ENCODE measurements at places on chromosomes 5 and 9.

GRCh38 chr9:130518943-130519799 is 60.2 kb upstream of the FUBP3 start:
- no peak for DNase-seq

GRCh38 chr5:16597946-16598694 is 18.7 kb downstream of the RETREG1 start:
- no peak for DNase-seq

DNA sequence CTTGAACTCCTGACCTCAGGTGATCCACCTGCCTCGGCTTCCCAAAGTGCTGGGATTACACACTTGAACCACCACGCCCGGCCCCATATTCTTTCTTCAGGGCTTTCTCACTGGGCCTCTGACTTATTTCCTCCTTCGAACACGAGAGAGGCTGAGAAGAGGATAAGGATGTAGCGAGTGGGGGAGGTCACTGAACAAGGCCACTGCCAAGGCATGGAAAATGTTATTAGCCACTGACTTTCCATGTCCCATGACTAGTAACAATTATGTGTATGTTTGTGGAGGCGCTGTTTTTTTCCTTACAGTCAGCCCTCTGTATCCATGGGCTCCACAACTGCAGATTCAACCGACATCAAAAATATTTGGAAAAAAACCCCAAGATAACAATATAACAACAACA is 12.3 kb upstream of the FCHSD1 start:
- DNase-seq = no peak

DNA sequence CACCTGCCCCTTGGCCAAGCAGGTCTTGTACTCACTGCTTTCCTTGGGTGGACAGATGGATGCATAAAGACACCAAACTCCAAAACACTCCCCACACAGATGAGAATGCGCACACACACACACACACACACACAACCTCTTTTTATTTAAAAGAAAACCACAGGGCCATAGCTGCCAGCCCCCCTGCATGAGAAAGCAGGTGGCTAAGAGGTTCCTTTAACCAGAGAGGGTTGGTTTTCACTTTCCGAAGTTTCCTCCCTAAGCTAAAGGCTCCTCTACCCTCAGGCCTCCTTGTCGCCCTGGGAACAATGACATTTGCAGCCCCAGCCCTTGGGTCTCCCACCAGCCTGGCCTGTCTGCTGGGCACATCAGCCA is 11.1 kb downstream of the NR5A1 start:
- no peak for DNase-seq

DNA sequence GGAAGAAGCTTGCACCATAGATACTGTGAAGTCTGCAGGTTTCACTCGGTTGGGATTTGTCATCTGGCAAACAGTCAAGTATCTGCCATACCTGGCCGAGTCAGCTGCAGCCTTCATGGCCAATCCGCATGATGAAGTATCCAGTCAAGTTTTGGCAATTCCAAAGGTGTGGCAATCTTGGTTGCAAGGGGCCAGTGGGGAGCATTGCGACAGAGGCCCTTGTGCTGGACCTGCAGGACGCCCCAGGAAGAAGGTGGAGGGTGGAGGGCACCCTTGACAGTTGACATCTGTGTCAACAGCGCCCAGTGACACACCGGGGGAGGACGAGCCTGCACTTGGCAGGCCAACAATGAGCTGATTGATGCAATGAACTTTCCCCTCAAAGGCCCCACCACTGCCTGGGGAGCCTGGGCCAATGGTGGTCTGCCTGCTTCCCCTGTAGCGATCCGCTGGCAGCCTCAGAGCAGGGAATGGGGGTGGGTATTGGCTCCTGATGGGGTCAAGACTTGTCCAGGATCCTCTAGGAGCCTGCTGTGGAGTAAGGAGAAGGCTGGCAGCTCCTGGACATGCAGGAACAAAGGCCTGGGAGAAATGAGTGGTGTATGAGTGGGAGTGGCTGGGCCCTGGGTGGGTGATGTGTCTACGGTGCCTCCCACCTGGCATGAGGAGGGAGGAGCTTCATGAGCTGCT is 122.8 kb upstream of the PITX1 start:
- peak; percentile 19 for DNase-seq

DNA sequence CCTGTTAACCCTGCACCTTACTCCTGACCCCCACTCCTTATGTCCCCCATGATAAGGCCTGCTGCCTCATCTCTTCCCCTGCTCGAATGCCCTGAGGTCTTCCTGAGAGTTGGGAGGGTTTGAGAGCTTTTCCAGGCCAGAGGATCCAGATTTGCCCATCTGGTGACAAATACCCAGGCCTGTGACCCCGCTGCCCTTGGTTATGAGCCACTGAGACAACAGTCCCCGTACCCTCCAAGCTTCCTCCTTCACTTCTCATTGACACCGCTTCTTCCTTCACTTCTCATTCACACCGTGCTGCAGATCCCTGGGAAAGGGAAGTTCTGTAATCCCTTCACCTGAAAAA is 593 bp downstream of the GM2A start:
- DNase-seq = no peak

- DNase-seq = no peak
Observed at GRCh38 chr5:67526793-67527192, 330.2 kb upstream of the CD180 start.

DNA sequence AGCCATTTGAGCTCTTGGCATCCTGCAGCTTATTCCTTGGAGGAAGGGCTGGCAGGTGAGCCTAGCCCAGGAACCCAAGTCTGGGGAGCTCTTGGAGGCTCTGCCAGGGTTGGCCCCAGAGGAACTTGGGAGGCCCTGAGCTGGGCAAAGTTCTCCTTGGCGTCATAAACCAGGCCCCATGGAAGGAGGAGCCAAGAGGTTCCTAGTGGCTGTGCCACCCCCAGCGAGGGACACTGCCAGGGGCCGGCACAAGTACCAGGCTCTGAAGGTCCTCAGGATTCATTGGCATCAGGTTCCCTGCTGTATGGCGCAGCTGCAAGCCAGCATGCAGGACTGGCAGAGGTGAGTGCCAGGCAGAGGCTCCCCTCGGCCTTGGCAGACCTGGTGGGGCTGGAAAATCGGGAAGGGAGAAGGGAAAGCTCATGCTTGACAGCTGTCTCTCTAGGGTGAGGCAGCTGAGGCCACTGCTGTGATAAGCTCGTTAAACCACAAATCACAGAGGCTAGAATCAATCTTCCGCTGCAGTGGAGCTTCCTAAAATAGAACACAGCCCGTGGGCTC is 54.6 kb upstream of the SYNPO start:
- no peak for DNase-seq

GRCh38 chr9:13181652-13182051 is 97.8 kb downstream of the MPDZ start:
- no peak for DNase-seq

DNA sequence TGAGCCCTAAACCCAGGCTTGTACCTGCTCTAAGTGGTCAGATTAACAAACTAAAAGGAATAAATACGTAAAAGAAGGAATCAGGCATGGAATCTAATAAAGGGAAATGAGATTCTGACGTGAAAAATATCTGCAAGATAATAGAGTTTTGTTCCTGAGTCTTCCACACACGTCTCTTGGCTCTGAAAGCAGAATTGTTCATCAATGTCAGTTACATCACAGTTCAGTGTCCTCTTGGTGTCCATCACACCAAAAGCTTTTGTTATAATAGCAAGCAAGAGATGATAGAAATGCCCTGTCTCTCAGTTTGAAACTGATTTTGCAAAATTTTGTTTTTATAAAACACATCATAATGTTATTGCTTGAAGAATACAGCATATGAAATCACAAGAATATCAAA is 34.7 kb upstream of the NMUR2 start:
- DNase-seq = no peak

DNA sequence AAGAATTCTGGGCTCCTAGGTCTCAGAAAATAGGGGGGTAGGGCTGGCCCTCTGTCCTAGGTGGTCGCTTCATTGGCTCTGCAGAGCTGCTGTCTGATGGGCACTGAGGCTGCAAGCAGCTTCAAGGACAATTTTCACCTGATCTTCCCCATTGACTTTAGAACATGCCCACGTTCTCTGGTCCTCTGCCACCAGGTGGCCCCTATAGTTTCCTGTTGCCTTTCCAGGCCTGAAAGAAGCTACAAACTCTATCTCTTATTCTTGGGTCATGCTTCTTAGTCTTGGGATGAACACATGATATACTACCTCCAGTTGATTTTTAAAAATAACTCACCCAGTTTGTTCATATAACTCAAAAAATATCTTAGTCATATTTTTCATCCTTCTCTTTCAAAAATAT is 26.3 kb downstream of the SPZ1 start:
- peak; percentile 63 for DNase-seq

GRCh38 chr9:134055981-134056461 is 11.8 kb downstream of the BRD3 start:
- DNase-seq = peak; percentile 93

GRCh38 chr9:98332405-98332831 is 77.0 kb upstream of the TBC1D2 start:
- DNase-seq = no peak

GRCh38 chr5:173745123-173745522 is 128.7 kb upstream of the BOD1 start:
- peak; percentile 97 for DNase-seq

GRCh38 chr5:37882636-37883035 is 42.8 kb upstream of the GDNF start:
- no peak for DNase-seq
